ENCODE measurements at places on chromosomes 13 and 19.

DNA sequence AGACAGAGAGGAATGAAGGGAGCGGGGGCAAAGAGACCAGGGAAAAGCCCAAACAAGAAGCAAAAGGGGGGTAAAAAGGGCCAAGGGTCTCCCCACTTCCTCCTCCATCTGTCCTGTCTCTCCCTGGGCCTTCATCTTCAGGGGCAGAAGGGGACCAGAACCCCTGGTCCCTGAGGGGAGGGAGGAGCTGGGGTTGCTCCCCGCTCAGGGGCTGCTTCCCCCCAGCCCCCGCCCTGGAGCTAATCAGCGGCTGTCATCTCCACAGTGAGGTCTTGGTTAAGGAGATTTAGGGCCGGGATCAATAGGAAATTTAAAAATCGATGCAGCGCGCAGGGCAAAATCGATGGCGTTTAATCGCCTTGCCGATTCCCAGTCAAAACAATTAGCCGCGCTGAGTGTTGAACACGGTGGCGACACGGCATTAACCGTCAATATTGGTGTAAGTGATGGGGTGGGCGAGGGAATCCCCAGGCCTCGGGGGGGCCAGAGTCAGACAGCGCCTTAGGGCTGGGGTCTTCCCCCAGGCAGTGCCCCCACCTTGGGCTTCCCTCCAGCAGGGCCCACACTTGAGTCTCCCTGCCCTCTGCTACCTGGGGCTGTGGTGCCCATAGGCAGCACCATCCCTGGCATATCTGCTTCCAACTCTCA is 29.5 kb upstream of the POU2F2 start:
- no peak for DNase-seq

DNA sequence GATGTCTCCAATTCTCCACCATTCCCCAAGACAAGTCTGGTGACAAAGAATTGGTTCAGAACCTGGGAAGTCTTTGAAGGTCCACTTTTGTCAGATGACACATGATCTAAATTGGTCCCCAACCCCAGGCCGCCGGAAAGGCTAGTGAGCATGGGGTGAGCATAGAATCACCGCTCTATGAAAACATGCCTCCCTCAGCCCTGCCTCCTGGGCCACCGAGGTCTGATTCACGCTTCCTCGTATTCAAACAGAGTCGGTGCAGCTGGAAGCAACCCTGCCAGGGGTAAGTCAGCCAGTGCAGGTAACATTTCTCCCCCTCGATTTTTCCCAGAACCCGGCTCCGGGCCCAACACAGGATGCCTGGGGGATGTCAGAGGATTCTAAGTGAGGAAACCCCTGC is 33.9 kb upstream of the KLF2 start:
- no peak for DNase-seq

DNA sequence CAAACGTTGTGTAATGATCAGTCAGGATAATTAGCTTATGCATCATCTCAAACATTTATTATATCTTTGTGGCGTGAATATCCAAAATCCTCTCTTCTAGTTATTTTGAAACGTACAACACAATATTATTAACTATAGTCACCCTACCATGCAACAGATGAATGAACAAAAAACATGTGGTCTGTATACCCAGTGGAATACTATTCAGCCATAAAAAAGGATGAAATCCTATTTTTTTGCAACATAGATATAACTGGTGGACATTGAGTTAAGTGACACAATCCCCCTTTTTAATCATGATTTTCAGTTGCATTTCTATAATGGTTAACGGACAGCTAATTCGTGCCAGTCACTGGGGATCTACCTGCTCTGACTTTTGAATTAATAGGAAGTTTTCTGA is 145.6 kb downstream of the SOX1 start:
- no peak for DNase-seq

GRCh38 chr19:31316201-31316951 is 32.9 kb downstream of the TSHZ3 start:
- no peak for DNase-seq

DNA sequence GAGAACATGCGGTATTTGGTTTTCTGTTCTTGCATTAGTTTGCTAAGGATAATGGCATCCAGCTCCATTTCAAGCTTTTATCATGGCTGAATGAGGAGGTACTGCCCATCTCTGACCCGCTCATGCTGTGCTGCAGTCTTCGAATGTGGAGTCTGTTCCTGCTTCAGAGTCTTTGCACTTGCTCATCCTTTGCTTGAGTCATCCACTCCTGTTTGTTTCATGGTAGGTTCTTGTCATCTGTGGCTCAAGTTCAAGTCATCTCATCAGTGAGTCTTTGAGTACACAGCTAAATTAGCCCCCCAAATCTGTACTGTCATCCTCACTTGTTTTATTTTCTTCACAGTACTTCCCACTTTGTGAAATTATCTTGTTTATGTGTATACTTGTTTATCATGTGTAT is 5.4 kb downstream of the UCHL3 start:
- DNase-seq = no peak

GRCh38 chr13:67076378-67076777 is 153.8 kb downstream of the PCDH9 start:
- no peak for DNase-seq

DNA sequence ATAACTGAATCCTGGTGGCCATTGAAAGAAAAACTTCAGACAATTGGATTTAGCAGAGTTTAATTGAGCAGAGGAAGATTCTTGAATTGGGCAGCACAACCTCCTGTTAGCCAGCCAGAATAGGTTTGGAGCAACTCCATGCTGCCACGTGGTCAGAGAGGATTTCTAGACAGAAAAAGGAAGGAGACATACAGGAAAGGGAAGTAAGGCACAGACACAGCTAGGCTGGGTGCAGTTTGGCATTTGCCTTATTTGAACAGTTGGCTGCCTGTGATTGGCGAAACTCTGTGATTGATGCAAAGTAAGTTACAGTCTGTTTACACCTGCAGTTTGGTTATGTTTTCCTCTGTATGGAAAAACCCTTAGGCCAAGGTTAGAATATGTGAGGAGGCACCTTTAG is 85.8 kb upstream of the SPATA13 start:
- DNase-seq = no peak

- no peak for DNase-seq
Observed at GRCh38 chr13:52739468-52740071, at the start of gene CNMD. Gene CNMD (minus strand): TSS chr13:52739820. CDS start chr13:52739701, 119 bp downstream.

DNA sequence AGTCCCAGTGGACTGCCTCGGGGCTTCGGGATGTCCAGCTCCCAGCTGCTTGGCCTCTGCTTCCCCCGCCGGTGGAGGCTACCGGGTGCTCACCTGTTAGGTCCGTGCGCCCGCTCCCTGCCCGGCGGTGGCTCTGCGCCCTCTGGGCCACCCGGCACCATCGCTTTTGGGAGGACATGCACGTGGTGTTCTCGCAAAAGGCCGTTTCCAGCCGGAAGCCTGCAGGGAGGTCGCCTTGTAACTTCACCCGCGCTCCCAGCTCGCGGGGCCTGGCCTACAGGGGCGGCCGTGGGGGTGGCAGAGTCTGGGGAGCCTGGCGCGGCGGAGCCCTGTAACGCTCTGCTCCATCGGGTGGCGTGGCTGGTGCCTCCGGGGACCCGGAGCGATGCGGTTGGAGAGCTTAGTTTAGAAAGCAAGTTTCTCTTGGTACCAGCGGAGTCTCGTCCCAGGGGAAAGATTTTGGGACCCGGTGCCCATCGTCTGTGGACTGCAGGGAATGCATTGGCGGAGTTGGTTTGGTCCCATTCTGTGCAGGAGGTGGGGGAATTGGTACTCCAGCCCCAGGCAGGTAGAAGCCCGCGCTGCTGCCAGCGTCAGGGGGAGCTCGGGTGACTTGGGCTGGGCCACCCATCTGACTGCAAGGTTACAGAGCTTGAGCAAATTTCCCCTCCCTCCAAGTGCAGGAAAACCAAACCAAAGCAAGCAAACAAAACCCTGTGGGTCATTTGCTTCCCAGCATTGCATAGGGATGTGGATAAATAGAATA is 673 bp downstream of the SPATA13 start:
- DNase-seq = peak; percentile 23

GRCh38 chr19:42762789-42763188 is 2.7 kb downstream of the PSG8 start:
- DNase-seq = no peak

DNA sequence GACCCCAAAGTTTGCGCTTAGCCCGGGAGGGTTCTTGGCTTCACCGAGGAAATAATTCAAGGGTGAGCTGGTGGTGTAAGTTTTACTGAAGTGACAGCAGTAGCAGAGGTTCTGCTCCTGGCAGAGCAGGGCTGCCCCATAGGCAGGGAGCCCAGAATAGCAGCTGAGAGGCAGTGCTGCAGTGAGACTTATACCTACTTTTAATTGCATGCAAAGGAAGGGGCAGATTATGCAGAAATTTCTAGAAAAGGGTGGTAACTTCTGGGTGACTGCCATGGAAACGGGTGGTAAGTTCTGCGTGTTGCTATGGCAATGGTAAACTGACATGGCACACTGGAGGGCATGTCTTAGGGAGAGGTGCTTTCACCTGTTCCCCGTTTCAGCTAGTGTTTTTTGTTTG is 17.5 kb upstream of the CAMSAP3 start:
- DNase-seq = no peak

DNA sequence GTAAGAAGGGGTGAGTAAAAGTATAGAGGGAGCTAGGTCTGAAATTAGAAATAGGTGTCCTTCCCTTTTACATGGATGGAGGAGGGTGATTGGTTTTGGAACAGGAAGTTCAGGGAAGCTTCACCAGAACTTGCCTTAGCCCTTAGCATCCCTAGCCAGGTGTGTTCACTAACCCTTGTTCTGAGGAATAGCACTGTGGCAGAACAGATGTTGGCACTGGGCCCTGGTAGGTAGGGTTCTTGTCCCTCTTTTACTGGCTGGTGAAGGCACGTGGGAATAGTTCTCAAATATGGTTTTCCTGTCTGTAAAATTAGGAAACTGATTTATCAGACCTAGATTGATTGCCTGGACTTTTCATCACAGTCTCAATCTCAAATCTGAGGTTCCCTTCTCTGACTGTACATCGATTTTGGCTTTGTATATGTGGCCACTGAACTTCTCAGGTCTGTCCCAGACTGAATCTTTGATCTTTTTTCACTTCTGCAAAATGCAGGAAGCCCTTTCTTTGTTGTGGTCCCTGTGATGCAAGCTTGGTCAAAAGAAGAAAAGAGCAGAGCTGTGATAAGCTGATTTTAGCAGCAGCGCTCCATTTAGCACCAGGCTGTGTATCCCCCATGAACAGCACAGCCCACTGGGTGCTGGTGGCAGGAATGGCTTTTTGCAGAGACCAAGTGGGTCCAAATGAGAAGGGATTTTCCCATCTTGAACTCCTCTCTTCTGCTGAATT is 86.2 kb upstream of the HTR2A start:
- no peak for DNase-seq

GRCh38 chr13:111344471-111345191 is 24.2 kb downstream of the TEX29 start:
- no peak for DNase-seq

GRCh38 chr19:364496-365287 is 20.1 kb upstream of the MIER2 start:
- DNase-seq = no peak

GRCh38 chr13:75581874-75582640 is 32.5 kb downstream of the UCHL3 start:
- DNase-seq = no peak

- no peak for DNase-seq
Observed at GRCh38 chr19:39878398-39878797, 32.2 kb upstream of the FBL start.

Measured in T-helper 17 cell (primary cell).